GM23248 (cell line): ENCODE measurements at places on chromosomes 3 and 15. TPM values are rescaled to one million over a fixed set of nuclear protein-coding genes. Genes with fewer than 3 reads are reported as not detected.

GRCh38 chr15:100880139-100880896 is 687 bp downstream of the ALDH1A3 start:
- DNase-seq = peak; percentile 15

The ATP2B2 gene
- polyA plus RNA-seq = not detected in 2 replicates

DNA sequence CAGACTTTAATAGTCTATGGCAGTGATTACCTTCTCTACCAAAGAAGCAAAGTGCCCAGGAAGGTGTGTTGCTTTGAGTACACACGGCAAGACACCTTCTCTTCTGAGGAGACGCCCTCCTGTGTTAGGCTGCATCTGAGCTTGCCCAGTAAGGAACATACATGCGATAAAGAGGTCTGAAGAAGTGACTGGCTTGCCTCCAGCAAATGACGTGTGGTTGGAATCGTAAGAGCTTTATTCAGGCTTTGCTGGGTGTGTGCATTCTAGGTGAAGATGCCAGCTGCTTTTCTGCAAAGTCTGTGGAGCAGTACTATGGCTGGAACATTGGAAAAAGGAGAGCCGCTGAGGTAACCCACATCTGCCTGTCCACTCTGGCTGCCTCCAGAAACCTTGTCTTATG is 22.4 kb downstream of the MAP6D1 start:
- DNase-seq = no peak

The PLCH1 gene
- polyA plus RNA-seq = not detected in 2 replicates

DNA sequence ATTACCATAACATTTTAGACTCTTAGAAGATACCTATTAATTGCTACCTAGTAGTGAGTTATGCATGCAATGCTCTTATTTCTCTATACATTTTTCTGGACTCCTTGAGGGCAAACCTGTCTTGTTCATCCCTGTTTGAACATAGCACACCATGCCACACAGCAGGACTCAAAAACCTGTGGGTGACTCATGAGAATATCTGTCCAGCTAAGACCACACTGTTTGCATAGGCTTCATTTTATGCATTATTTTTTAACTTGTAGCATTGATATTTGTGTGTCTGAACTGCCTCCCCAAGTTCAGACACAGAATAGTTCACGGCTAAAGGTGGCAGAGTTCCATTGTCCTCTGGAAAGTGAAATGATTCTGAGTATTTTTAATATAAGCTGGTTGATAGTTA is 1.8 kb downstream of the LMCD1 start:
- DNase-seq = peak; percentile 63

The CEP97 gene
- 3.3 and 4.3 TPM in 2 replicates for polyA plus RNA-seq

GRCh38 chr3:70621451-70621850 is 309.0 kb upstream of the MDFIC2 start:
- peak; percentile 2 for DNase-seq

DNA sequence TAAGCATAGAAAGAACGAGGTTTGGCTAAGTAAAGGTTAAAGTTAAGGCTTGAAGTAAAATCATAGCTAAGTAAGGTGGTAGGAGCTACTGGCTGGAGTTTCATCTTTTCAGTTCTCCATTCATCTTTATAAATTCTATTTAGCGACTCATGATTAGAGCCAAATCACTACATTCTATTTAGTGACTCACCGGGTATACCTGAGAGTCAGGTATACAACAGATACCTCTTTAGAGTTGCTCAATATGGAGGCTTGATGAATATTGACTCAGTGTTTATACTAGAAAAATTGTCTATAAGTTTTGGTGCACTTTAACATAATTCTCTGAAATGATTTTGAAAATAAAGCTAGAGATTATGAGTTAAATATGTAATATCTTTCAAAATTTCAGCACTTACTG is 328.8 kb upstream of the GRM7 start:
- no peak for DNase-seq

GRCh38 chr3:195154111-195154791 is 116.7 kb downstream of the XXYLT1 start:
- peak; percentile 16 for DNase-seq

DNA sequence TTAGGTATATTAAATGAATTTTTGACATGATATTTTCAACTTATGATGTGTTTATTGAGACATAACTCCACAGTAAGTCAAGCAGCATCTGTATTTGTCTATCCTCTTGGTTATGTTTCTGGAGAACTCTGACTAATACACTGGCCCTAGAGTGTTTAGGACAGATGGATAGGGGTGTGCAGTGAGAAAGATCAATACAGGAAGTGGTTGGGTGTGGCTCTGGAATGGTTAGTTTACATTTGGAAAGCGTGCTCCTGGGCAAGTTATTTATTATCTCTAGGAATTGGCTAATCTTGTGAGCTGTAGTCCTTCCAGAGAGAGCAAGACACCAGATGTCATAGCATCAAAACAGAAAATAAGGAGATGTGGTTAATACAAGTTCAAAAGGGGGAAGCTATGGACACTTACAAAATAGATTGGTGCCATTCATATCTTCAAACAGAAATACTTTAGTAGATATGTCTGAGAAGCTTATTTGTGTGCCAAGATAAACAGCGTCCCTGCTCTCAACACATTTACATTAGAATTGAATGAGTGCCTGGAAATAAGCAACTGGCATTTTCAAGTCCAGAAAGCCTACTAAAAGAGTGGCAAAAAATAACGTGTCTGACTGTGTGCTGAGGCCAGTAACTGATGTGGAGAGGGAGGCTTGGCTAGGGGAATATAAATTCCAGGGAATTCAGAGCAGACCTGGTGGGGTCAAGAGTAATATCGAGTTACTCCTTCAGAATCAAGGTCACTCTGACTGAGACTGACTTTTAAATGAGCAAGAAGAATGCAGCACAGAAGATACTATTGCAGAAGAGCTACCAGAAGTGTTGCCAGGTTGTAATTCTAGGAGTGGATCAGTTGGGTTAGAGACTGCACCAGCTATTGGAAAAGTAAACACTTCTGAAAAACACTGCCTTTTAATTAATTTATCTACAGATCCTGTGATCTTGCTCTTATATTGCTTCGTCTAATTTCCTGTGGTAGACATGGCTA is 33.4 kb upstream of the PLAAT1 start:
- DNase-seq = no peak

DNA sequence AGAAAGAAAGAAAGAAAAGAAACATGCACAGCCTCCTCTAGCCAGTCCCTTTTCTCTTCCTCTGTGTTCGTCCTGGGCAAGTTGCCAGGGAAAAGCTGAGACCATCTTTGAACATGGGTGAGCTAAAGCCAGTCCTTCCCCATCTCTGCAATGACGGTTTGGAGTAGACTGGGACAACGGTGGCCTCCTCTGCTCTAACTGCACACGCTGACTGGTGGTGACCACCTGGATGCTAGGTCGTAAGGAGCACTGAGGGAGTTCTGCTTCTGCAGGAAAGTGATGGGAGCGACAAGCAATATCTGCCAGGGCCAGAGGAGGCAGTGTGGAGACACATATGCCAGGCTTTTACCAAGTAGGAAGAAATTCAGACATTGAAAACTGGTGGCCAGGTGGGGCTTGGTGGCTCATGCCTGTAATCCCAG is 111.7 kb downstream of the NUP210 start:
- DNase-seq = peak; percentile 58

DNA sequence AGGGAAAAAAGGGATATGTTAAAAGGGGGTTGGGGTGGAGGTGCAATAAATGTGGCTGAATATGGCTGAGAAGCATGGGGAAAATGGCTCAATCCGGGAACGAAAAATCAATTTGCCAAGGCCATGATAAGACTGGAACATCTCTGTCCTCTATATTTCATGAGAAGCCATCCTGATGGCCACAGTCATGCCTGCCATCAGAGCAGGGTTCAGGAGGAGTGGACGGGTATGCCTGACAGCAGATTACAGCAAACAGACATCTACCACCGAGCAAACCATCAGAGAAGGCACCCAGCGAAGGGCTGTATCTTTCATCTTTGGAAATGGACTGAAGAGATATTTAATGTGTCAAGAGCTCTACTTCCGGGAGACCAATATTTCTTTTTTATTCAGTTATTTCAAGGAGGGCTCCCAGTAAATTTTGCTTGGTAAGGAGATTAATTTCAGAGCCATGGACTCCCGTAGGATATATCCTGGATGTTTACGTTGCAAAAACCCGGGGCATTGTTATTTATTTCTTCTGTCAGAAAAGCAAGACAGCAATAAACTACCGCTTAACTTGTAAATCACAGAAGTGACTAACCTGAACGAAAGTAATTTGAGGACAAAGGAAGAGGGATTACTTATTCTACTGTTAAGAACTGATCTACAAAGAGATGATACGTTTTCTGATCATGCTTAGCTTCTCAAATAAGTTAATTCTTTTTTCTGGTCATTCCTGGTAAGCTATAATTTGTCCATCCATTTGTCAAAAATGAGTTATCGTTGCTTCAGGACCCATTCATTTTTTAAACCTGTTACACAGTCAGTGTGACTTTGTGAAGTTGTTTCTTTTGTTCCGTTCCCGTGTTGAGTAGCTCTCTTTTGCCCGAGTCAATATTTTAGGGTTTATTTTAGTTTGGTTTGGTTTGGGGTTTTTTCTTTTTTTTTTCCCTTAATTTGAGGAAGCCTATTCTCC is 80.6 kb upstream of the CHD2 start:
- DNase-seq = peak; percentile 39

The SLC9C1 gene
- not detected in 2 replicates for polyA plus RNA-seq

DNA sequence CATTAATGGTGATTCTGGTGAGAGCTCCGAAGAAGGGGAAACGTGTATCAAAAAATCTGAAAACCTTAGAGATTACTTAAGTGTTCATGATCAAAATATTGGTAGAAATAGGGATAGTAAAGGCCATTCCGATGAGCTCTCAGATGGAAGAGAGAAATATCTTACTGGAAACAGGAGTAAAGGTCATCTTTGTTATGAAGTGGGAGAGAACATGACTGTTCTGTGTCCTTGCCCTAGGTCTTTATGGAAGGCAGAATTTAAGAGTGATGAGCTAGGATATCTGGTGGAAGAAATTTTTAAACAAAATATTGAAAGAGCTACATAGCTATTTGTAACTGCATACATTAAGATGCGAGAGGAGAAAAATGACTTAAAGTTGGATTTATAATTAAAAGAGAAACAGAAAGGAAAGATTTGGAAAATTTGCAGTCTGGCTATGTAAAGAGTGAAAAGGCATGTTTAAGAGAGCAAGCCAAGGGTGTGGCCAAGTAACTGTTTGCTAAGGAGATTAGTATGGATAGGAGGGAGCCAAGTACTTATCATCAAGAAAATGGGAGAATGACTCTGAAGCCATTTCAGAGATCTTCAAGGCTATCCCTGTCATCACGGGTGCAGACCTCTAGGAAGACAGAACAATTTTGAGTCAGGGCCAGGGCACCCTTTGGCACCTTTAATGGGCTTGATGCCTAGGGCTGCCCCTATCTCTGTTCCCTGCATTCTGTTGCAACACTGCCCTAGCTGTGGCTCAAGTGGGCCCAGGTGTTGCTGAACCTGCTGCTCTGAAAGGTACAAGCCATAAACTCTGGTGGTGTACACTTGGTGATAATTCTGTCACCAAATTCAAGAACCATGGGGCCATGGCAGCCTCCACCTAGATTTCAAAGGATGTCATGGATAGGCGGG is 27.3 kb downstream of the SLMAP start:
- no peak for DNase-seq

GRCh38 chr3:47014036-47014435 is 34.6 kb downstream of the NBEAL2 start:
- no peak for DNase-seq

GRCh38 chr3:147886879-147887278 is 477.7 kb downstream of the ZIC1 start:
- DNase-seq = no peak

- DNase-seq = no peak
These were observed 519.2 kb upstream of the AGTR1 start for GRCh38 chr3:148178503-148178902.

The PRSS50 gene
- not detected in 2 replicates for polyA plus RNA-seq

- no peak for DNase-seq
These were observed 12.2 kb downstream of the SLC25A26 start for GRCh38 chr3:66233033-66233432.

- no peak for DNase-seq
These were observed 32.4 kb downstream of the PAK2 start for GRCh38 chr3:196772102-196772501.

The LRTM1 gene
- not detected in 2 replicates for polyA plus RNA-seq

GRCh38 chr15:38854506-38854905 is 289.9 kb upstream of the RASGRP1 start:
- DNase-seq = peak; percentile 71

DNA sequence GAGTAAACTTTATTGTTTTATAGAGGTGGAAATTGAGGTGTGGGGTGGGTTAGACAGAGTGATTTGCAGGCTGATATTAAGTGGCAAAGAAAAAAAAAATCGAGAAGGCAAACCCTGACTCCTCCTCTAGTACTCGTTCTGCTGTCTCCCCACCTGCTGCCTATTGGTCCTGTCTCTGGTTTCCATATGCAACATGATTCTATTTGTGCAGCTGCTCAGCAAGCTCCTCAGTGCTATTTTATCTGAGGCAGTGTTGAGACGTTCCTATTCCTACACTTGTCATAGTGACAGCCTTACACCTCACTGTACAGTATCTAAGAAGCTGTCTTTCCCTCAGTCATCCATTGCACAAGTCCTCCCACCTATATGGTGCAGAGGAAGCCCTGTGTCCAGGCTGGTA is 45.1 kb downstream of the RSL24D1 start:
- DNase-seq = no peak

DNA sequence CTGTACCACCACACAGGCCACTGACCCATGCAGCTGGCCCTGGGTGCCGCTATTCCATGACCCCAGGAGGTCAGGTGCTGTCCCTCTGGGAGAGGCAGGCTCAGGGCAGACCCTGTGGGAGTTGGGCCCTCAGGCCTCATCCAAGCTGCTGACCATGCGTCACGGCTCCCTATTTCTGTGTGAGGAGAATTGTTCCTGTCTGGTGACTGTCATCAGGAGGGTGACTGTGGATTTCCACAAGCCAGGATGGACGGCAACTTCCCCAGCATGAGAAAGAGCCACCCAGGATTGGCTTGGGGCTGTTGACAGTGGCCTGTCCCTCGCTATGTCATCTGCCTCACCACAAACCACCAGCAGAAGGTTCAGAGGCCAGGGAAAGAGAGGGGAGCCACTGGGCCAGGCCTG is 41.4 kb downstream of the ZDHHC19 start:
- DNase-seq = no peak

The NSUN3 gene
- 4.8 and 6.4 TPM in 2 replicates for polyA plus RNA-seq

The SLC2A2 gene
- polyA plus RNA-seq = not detected in 2 replicates

- peak; percentile 92 for DNase-seq
These were observed 255.0 kb downstream of the OCA2 start for GRCh38 chr15:27844018-27844666.

The ATP13A5 gene
- polyA plus RNA-seq = not detected in 2 replicates

The MYL3 gene
- polyA plus RNA-seq = 0.68 TPM in 1 of 2 replicates, not detected in the other

The ZFAND6 gene
- polyA plus RNA-seq = 102 and 104 TPM in 2 replicates

GRCh38 chr15:73683777-73684580 is at the start of gene CD276:
TSS of gene CD276 (plus strand) at chr15:73684383. CDS start at chr15:73699640, 15,257 bp downstream.
- DNase-seq = peak; percentile 85

- DNase-seq = no peak
These were observed 498.2 kb downstream of the PYDC2 start for GRCh38 chr3:191958980-191959671.

GRCh38 chr15:25812845-25813244 is 50.3 kb downstream of the ATP10A start:
- no peak for DNase-seq

- no peak for DNase-seq
These were observed 9.4 kb downstream of the TBC1D23 start for GRCh38 chr3:100270215-100270583.
